Glutamatergic neuron (in vitro differentiated cells): ENCODE measurements at places on chromosomes 11 and 22.

DNA sequence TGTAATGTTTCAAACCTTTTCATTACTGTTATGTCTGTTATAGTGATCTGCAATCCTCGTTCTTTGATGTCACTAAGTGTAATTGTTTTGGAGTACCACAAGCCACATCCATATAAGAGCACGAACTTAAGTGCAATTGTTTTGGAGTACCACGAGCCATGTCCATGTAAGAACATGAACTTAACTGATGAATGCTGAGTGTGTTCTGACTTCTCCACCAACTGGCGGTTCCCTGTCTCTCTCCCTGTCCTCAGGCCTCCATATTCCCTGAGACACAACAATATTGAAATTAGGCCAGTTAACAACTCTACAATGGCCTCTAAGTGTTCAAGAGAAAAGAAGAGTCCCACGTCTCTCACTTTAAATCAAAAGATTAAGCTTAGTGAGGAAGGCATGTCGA lies 23.5 kb downstream of the TESMIN start:
- DNase-seq = no peak

DNA sequence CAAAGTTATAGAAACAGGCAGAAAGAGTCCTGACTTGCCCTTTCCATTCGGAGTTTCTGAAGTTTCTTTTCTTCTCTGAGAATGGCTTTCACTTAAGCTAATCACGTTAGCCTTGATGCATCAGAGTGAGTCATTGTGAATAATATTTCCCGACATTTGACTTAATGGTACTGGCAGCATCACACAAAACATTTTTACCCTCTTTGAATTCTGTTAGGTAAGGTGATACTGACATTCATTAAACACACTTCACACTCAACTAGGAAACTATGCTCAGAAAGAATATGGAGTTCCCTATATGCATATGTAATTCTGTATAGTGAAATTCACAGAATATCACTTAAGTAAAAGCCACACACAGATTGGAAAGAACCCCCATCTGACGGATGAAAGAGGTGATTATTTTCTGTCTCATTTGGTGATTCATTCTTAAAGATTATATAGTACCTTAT lies 120.8 kb upstream of the ARHGAP20 start:
- no peak for DNase-seq

GRCh38 chr11:47186076-47186699 lies at the start of gene PACSIN3:
Gene PACSIN3, minus strand, starts transcription at chr11:47186434. Its CDS starts 3,707 bp downstream, at chr11:47182727.
- peak; percentile 47 for DNase-seq

DNA sequence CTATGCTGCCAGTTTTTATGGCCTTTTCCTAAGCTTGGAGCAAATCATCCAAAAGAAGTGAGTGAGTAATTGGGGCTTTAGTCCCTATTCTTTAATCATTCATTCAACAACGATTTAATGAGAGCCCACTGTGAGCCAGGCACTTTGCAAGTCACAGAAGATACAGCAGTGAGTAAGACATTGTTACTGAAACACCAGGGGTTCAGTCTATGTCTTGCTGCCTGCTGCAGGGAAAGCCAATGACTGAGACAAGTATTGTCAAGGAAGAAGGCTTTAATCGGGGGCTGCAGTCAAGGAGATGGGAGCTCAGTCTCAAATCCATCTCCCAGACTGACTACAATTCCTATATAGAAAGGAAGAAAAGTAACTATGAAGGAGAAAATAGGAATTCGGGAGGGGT lies 228.3 kb downstream of the FAM181B start:
- DNase-seq = no peak

DNA sequence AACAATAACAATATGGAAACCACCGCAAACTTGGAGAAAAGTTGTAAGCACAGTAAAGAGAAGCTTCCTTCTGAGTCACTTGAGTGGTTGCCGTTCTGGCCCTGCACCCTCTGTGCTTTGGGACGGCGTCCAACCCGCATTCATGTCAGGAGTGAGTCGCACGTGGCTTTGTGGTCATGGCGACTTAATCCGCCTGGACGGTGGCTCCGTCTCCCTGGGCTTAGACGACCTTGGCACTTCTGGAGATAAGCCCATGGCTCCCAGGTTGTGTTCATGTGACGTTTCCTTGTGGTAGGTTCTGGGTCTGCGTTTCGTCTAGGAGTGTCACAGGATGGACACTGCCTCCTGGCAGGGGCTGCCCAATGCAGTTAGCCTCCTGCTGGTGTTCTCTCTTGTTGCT lies 40.5 kb downstream of the TPCN2 start:
- no peak for DNase-seq

DNA sequence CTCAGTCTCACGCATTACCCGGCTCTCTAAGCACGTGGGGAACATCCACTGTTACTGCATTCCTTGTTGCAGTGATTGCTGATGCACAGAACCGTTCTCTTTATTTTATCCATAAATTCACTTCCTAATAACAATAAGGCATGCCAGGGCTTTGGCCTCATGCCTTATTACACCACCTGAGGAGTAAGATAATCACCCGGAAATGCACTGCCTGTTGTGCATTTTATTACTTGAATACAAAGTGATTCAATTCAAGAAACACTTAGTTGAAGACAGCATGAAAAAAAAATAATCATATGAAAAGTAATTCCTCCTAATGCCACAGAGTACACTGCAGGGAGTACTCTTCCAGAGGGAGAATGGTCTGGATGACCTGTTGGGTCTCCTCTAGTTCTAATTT lies 19.2 kb downstream of the EFCAB6 start:
- no peak for DNase-seq

DNA sequence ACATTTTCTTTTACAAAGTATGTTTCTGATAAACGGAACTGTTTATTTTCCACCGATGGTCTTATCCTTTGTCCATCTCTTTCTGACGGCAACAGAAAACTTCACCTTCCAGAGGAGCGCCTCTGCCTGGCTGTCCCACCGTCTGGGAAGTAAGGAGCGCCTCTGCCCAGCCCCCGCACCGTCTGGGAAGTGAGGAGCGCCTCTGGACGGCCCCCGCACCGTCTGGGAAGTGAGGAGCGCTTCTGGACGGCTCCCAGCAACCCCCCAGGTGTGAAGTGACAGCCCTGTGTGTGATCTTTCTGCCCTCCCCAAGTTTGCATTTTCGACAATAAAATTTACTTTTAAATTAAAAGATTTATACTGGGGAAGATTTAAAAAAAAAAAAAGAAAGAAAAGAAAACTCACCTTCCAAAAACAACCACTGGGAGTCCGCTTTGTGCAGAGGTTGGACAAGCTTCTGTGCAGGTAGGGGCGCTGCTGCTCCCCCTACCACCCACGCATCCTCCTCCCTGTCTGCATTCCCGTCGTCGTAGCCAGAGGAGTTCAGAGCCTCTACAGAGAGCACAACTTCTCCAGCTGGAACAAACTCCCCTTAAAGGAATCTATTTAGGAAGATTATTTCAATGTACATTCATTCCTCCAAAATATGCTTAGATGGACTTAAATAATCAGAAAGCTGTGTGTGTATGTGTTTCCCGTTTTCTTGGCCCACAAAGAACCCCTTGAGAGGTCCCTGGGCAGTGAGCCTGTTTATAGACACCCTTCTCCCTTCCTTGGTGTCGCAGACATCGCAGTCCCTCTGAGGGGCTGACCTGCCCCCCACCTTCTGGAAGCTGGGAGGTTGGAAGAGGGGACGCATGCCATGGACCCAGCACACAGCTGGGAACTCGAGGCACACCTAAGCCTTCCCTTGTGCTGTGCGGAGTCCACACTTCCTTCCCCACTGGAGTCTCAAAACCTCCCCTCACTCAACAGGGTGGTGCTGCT lies 849 bp upstream of the APOBEC3B start:
- no peak for DNase-seq

GRCh38 chr22:34236527-34236926 lies 316.3 kb upstream of the LARGE1 start:
- no peak for DNase-seq

GRCh38 chr11:19984048-19984742 lies 176.1 kb downstream of the DBX1 start:
- no peak for DNase-seq

- DNase-seq = no peak
Measured at GRCh38 chr22:45878901-45879551, 97.9 kb downstream of the WNT7B start.

- peak; percentile 49 for DNase-seq
Measured at GRCh38 chr22:29156507-29156906, 49.2 kb upstream of the EMID1 start.

- no peak for DNase-seq
Measured at GRCh38 chr11:107898270-107898669, 30.0 kb upstream of the RAB39A start.

- DNase-seq = no peak
Measured at GRCh38 chr11:47726878-47727514, 11.8 kb upstream of the AGBL2 start.

- DNase-seq = no peak
Measured at GRCh38 chr11:43693731-43694130, 13.2 kb downstream of the HSD17B12 start.

DNA sequence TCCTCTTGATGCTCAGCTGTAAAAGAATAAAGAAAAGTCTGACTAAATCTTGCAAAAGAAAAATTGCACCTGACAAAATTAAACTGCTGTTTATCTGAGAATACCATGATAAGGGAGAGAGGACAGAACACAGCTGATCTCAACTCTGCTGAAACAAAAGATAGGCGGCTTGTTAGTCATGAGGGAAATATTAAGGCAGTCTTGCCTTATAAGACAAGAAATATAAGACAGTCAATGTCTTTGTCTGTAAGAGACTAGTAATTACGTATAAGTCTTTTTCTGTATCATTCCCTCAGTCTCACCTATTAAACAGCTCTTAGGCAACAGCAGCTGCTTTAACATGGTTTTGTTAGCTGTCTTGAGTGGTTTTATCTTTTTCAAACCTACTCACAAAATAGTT lies 296.6 kb downstream of the LUZP2 start:
- DNase-seq = no peak

- peak; percentile 28 for DNase-seq
Measured at GRCh38 chr22:32628628-32629572, 154.3 kb downstream of the FBXO7 start.

DNA sequence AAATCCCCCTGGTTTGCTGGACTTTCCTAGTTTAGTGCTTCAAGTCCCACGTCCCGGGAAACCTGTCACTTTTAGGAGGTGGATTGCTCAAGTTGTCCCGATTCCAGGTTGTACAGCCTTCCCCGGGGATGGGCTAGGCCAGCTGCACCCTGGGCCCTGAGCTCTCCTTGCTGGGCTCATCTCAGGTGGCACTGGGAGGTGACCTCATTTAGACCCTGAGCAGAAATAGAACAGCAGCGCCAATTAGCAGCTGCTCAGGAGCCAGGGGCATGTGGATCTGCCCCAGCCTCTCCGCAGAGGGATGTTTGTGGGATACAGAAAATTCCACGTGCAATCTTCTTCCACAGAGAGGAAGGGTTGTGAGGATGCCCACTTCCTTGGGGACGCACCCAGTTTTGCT lies 9.6 kb upstream of the CERK start:
- no peak for DNase-seq

GRCh38 chr11:33857933-33858371 lies 33.9 kb downstream of the LMO2 start:
- DNase-seq = peak; percentile 88

DNA sequence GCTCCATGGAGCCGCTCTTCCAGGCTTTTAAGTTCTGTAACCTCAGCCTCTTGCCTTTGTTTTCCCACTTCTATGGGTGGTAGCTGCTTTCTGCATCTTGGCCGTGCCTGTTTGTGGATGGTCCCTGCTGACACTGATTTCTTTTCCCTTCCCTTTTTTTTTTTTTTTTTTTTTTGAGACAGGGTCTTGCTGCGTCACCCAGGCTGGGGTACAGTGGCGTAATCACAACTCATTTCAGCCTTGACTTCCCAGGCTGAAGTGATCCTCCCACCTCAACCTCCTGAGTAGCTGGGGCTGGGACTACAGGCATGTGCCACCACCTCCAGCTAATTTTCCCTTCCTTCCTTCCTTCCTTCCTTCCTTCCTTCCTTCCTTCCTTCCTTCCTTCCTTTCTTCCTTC lies 57.7 kb upstream of the EP300 start:
- no peak for DNase-seq

DNA sequence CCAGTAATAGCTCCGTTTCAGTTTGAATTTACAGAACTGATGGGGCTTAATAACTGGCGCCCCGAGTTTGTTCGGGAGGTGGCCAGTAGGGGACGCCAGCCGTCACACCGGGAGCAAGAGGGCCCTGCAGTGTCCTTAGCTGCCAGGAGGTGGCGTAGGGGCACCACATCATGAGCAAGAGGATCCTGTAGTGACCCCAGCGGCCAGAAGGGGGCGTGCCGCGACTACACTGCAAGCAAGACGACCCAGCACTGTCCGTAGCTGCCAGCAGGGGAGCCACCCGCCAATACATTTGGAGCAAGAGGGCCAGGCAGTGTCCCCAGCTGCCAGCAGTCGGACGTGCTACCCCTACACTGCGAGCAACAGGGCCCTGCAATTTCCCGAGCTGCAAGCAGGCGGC lies 663.7 kb upstream of the B3GAT1 start:
- DNase-seq = peak; percentile 88

DNA sequence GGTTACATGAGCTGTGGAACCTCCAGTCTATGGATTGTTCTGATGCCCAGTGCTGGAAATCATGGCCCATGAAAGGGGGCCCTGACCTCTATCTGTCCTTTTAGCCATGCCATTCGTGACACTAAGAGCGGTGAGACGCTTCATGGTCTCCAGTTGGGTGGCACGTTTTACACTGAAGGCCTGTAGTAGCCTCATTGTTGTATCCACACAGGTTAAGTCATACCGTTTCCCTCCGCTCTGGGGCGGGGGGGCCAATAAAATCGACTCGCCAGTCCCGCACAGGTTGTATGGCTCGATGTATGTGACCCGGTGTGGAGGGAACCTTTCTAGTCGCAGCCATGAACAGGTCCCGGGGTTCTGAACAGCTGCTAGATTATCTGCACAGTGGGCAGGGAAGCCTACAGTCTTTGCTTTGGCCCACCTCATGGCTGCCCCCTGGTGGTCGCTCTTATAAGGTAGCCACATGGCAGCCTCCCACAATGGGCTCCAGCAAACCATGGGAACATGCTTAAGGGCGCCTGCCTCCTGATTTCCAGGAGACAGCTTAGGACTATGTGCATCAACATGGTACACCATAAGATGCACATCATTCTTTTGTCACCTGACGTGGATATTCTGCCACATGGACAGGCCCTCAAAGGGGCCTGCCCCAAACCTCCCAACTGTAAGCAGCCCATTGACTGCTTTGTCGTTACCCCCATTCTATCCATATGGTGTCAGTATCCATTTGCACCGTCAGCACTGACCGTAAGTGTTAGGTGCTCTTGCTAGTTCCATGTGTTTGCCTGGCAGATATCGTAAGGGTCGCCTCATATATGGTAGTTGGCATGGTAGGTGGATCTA lies 19.7 kb upstream of the APOL3 start:
- DNase-seq = peak; percentile 85

GRCh38 chr11:126810776-126811175 lies 189.8 kb downstream of the KIRREL3 start:
- peak; percentile 33 for DNase-seq

DNA sequence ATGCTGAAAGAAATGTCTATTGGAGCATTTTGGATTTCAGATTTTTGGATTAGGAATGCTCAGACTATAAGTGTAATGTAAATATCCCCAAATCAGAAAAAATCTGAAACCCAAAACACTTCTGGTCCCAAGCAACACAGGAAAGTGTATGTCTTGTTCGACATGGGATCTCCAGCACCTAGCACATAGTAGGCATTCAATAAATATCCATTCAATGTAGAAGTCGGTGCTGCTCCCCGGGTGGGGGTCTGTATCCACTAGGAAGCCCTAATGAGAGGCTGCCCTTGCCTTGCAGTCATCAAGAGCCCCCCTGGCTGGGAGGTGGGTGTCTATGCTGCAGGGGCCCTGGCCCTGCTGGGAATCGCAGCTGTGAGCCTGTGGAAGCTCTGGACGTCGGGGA lies 11.4 kb downstream of the SYT12 start:
- no peak for DNase-seq
